SK-MEL-5 (cell line): ENCODE measurements at places on chromosomes 7 and 10. TPM values are rescaled to one million over a fixed set of nuclear protein-coding genes. Genes with fewer than 3 reads are reported as not detected.

PRSS37 gene
- total RNA-seq, result 0.13 TPM in 1 of 2 replicates, not detected in the other

NUDT13 gene
- total RNA-seq, result 2.3 and 2.4 TPM in 2 replicates

CDNF gene
- total RNA-seq, result 0.74 and 1.7 TPM in 2 replicates

STEAP1 gene
- total RNA-seq, result 20.3 and 20.7 TPM in 2 replicates

NPSR1 gene
- not detected in 2 replicates for total RNA-seq

SLC18A3 gene
- total RNA-seq, result 0.11 TPM in 1 of 2 replicates, not detected in the other

CCZ1B gene
- total RNA-seq, result 36.5 and 45.2 TPM in 2 replicates

GPR22 gene
- not detected in 2 replicates for total RNA-seq

COL1A2 gene
- 0.05 TPM in 2 replicates for total RNA-seq

PLEKHS1 gene
- total RNA-seq, result not detected in 2 replicates

CLDN4 gene
- not detected in 2 replicates for total RNA-seq

ANXA8 gene
- total RNA-seq, result 0.08 TPM in 1 of 2 replicates, not detected in the other

TMEM213 gene
- total RNA-seq, result not detected in 2 replicates

CYP3A4 gene
- total RNA-seq, result not detected in 2 replicates

HIBADH gene
- total RNA-seq, result 113 and 135 TPM in 2 replicates

GIMAP8 gene
- not detected in 2 replicates for total RNA-seq

HOXA4 gene
- total RNA-seq, result 0.50 and 0.83 TPM in 2 replicates

WNT16 gene
- total RNA-seq, result not detected in 2 replicates

SH2B2 gene
- 2.5 and 4.5 TPM in 2 replicates for total RNA-seq

TMEM229A gene
- 0.88 and 1.5 TPM in 2 replicates for total RNA-seq

UTF1 gene
- total RNA-seq, result not detected in 2 replicates

DOCK1 gene
- total RNA-seq, result 22.7 and 25.1 TPM in 2 replicates

AGR3 gene
- not detected in 2 replicates for total RNA-seq

FAM237B gene
- total RNA-seq, result not detected in 2 replicates

HOXA2 gene
- 0.21 and 0.67 TPM in 2 replicates for total RNA-seq

OPN4 gene
- total RNA-seq, result not detected in 2 replicates

CYP26A1 gene
- total RNA-seq, result not detected in 2 replicates

PNLIP gene
- total RNA-seq, result not detected in 2 replicates

FAM180A gene
- total RNA-seq, result 0.43 TPM in 1 of 2 replicates, not detected in the other

TBL2 gene
- total RNA-seq, result 139 and 161 TPM in 2 replicates

CTAGE6 gene
- not detected in 2 replicates for total RNA-seq

ZNF727 gene
- not detected in 2 replicates for total RNA-seq

TUBB8 gene
- total RNA-seq, result not detected in 2 replicates

CALHM1 gene
- total RNA-seq, result not detected in 2 replicates

C7orf57 gene
- total RNA-seq, result 0.48 and 0.79 TPM in 2 replicates

RBP4 gene
- not detected in 2 replicates for total RNA-seq

MMD2 gene
- not detected in 2 replicates for total RNA-seq

GRM8 gene
- not detected in 2 replicates for total RNA-seq

ATOH7 gene
- 0.11 and 0.13 TPM in 2 replicates for total RNA-seq

ACTL6B gene
- not detected in 2 replicates for total RNA-seq
